Fibroblast of villous mesenchyme (primary cell): ENCODE measurements at places on chromosomes 5 and 9. TPM values are rescaled to one million over a fixed set of nuclear protein-coding genes. Genes with fewer than 3 reads are reported as not detected.

DNA sequence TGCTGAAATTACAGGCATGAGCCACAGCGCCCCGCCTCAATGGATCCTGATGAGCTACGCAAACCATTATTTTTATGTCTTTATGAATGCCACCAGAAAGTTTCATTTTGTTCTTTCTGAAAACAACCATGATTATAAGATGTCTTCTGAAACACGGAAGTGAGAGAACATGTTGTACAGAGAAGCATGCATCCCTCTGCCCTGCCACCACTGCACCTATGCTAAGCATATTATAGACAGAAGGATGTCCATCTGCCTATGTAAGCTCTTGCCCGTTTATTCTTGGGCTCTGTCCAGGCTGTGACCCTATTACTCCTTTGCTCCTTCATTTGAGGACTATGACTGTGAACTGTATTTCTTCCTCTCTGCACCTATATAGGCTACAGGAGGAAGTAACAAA is 74.3 kb downstream of the GRAMD2B start:
- no peak for DNase-seq

GRCh38 chr9:83081846-83082245 is 18.9 kb upstream of the RASEF start:
- DNase-seq: no peak

The NMUR2 gene
- not detected in 2 replicates for total RNA-seq

- DNase-seq: peak; percentile 78
These were observed 50.1 kb upstream of the SMAD5 start for GRCh38 chr5:136082390-136083193.

- no peak for DNase-seq
These were observed 260.0 kb upstream of the NREP start for GRCh38 chr5:112016980-112017379.

The MAP1B gene
- 74.3 and 124 TPM in 2 replicates for total RNA-seq

DNA sequence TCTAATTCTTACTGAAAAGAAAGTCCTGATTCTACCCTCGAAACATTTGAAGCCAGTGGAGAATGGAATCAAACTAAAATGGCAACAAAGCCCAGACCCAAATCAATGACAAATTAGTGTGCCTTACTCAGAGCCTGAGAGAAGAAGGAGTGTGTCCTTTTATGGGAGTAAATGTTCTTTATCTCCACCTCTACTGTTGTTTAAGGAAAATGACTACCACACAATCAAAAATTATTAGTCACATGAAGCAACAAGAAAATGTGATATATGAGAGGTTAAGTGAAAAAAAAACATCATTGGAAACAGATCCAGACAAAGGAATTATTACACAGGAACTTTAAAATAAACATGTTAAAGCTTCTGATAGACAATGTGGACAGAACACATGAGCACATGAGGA is 49.7 kb upstream of the FOXB2 start:
- DNase-seq: no peak

DNA sequence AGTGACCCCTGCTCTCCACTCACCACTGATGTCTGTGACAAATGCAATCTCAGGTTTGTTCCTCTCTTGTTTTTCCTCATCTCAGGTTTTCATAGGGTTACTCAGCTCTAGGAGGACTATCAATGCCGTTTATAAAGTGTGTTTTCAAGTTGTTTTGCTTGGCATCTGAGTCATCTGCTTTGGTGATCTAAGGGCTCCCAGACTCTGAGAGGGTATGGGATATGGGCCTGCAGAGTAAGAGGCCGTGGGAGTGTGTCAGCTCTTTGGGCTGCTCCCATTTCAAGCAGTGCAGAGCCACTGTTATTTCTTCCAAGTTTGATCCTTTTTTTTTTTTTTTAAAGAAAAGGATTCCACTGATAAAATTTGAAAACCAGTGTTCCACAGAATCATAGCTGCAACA is 46.3 kb downstream of the NNT start:
- peak; percentile 61 for DNase-seq

DNA sequence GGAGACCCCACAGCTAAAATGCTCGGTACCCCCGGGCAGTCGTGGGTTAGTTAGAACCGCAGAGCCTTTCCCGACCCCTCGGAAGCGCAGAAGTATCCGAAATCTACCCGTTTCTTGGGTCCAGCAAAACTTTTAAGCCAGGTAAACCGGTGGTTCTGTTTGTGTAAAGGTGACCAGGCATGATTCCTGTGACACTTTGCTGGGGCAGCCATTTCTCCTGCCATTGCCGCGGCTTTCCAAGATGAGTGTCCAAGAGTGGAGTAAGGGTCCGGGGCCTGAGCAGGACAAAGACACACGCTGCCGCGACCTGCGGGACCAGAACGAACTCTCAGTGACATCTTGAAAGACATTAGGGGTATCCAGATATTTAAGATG is 655 bp downstream of the MARVELD2 start:
- no peak for DNase-seq

DNA sequence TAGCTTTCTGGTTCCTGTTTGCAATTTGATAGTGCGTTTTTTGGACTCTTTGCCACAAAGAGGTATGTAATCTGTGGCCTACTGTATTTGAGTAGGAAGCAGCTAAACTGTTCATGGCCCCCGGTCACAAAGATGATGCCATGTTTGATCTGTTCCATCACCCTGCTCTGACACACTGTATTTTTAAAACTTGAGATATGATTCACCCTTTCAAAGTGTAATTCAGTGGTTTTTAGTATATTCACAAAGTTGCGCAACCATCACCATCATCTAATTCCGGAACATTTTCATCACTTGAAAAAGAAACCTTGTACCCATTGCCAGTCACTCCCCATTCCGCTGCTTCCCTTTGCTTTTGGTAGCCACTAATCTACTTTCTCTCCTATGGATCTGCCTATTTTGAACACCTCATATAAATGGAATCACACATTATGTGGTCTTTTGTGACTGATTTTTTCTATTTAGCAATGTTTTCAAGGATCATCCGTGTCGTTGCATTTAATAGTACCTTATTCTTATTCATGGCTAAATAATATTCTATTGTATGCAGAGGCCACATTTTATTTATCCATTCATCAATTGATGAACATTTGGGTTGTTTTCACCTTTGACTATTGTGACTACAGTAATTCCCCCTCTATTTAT is 141.6 kb downstream of the NR3C1 start:
- peak; percentile 80 for DNase-seq

- DNase-seq: no peak
These were observed 209.4 kb downstream of the GLIS3 start for GRCh38 chr9:4090491-4090890.

- no peak for DNase-seq
These were observed 274.4 kb downstream of the CSNK1G3 start for GRCh38 chr5:123786411-123786810.

GRCh38 chr9:77944556-77945243 is 86.9 kb downstream of the GNAQ start:
- peak; percentile 21 for DNase-seq

GRCh38 chr5:153559926-153560325 is 69.5 kb downstream of the GRIA1 start:
- no peak for DNase-seq

The DIAPH1 gene
- 22.9 and 26.8 TPM in 2 replicates for total RNA-seq

The DRD1 gene
- under 0.01 TPM in 2 replicates for total RNA-seq

GRCh38 chr9:120538339-120538738 is 41.6 kb downstream of the CDK5RAP2 start:
- peak; percentile 10 for DNase-seq

GRCh38 chr9:89354471-89354870 is 36.2 kb downstream of the SECISBP2 start:
- no peak for DNase-seq

DNA sequence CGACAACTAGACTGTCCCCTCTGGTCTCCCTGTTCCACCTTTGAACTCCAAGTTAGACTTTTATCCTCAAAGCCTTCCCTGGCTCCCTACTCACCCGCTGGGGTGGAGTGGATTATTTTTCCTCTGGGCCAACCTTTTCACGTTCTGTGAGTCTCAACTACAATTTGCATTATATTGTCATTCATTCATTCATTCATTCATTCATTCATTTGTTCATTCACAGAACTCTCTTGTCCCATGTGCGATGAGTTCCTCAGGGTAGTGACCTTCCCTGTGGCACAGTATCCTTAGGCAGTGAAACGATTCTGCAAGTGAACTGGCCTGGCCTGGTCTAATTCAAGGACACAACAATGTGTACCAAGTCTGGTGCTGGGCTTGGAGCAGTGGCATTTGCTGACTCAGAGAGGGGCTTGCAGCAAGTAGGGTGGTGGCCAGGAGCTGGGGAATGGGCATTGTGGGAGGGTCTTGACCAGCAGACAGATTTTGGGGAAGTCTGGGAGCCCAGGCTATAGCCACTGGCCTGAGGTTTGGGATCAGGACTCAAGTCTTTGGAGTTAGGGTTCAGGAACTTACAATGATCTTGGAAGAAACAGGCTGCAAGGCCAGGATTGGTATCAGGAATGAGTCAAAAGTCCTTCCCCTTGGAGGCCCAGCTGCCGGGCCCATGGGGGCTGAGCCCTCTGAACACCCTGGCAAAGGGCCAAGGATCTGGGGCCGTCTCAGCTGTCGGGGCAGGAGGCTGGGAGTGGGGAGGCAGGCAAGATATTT is 37.2 kb upstream of the COL15A1 start:
- DNase-seq: peak; percentile 86

DNA sequence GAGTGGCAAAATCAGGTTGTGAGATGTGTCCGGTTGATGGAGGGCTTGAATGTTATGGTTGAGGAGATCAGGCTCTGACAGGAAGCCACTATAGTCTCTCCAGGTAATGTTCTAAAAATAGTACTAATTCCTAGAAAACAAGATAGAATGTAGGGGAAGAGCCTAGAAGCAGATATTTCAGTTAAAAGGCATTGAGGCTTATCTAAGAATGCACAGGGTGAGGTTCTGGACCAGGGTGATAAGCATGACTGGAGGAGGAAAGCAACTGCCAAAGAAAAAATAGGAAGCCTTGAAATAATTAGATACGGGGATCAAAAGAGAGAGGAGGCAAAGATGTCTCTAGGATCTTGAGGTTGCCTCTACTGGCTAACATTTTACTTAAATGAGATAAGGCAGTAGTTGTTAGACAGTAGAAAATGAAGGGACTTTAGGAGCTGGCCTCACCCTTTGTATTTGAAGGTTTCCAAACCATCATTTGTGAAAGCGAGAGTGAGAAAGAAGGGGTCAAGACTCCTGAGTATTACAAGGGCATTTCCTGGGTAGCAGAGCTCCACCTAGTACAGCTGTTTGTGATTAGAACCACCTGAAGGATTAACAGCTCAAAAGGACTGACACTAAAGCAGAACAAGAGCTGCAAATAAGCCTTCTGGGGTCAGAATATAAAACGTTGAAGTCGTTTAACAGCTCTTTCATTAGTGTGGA is 15.4 kb upstream of the ARL15 start:
- peak; percentile 22 for DNase-seq

The SLC45A2 gene
- total RNA-seq: under 0.01 TPM in 1 of 2 replicates, not detected in the other

GRCh38 chr5:2492476-2492875 is 259.0 kb downstream of the IRX2 start:
- no peak for DNase-seq

The ANKRD34B gene
- total RNA-seq: not detected in 2 replicates

DNA sequence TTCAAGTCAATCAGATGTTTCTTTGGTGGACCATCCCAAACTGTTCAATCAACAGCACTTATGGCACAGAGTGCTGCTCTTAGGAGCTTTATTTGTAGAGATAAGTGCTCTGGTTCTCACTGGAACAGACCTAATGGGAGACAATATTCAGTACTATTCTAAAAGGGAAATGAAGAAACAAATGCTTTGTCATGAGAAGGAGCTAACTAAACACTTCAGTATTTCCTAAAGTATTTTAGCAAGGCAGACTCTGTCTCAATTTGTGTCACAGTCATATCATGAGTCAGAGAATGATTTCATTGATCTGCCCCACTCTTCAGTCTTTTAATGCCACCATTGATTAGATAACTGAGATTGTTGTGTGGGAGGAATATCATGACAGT is 175.3 kb downstream of the SLF1 start:
- peak; percentile 9 for DNase-seq
